Smooth muscle cell of trachea (primary cell): ENCODE measurements at places on chromosomes 7 and 10. TPM values are rescaled to one million over a fixed set of nuclear protein-coding genes. Genes with fewer than 3 reads are reported as not detected.

MYL10 gene
- not detected in 2 replicates for total RNA-seq

CLDN4 gene
- total RNA-seq = 1.3 and 1.7 TPM in 2 replicates

ATOH7 gene
- 0.17 TPM in 1 of 2 replicates, not detected in the other for total RNA-seq

TUBB8 gene
- total RNA-seq = 0.15 TPM in 1 of 2 replicates, not detected in the other

ABCF2 gene
- 64.7 and 65.2 TPM in 2 replicates for total RNA-seq

ANKRD30A gene
- not detected in 2 replicates for total RNA-seq

ZNF365 gene
- 2.9 and 3.8 TPM in 2 replicates for total RNA-seq

ANKRD16 gene
- total RNA-seq = 8.4 and 12.9 TPM in 2 replicates

LRRD1 gene
- total RNA-seq = 0.15 TPM in 1 of 2 replicates, not detected in the other

TMEM248 gene
- 68.2 and 103 TPM in 2 replicates for total RNA-seq

GJC3 gene
- total RNA-seq = not detected in 2 replicates

C10orf67 gene
- total RNA-seq = under 0.01 and 0.44 TPM in 2 replicates

SCIN gene
- under 0.01 TPM in 2 replicates for total RNA-seq

ADCYAP1R1 gene
- total RNA-seq = not detected in 2 replicates

NKX2-3 gene
- not detected in 2 replicates for total RNA-seq

PTPN20 gene
- total RNA-seq = 0.33 and 0.73 TPM in 2 replicates

LIPJ gene
- 0.17 TPM in 1 of 2 replicates, not detected in the other for total RNA-seq

NUPR2 gene
- total RNA-seq = not detected in 2 replicates

PPP1R17 gene
- total RNA-seq = not detected in 2 replicates

HTR5A gene
- total RNA-seq = not detected in 2 replicates

CALML3 gene
- not detected in 2 replicates for total RNA-seq

MYH16 gene
- not detected in 2 replicates for total RNA-seq

NPSR1 gene
- not detected in 2 replicates for total RNA-seq

ANLN gene
- 15.7 and 122 TPM in 2 replicates for total RNA-seq

TMEM213 gene
- not detected in 2 replicates for total RNA-seq
